ENCODE measurements at places on chromosomes 1 and 21.

DNA sequence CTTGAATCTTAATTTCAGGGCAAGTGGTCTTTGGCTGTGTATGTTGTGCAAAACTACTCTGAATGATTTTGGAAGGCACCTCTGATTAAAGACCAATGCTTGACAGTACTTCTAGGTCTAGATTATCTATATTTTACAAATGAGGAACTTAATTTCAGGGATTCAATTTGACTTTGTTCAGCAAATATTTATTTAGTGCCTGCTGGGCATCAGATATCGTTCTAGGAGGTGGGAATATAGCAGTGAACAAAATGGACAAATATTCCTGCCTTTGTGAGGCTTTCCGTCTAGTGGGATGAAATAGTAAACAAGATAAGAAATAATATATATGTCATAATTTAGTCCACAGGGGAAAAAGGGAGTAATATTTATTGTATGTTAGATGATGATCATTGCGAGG lies 4.7 kb downstream of the ZNF326 start:
- no peak for DNase-seq

- DNase-seq = no peak
These were observed 18.3 kb upstream of the IL22RA1 start for GRCh38 chr1:24161270-24161669.

GRCh38 chr1:182690886-182691443 lies 6.6 kb upstream of the RGS8 start:
- no peak for DNase-seq

- no peak for DNase-seq
These were observed at the start of gene ILDR2 for GRCh38 chr1:166975361-166976129. Gene ILDR2, minus strand, starts transcription at chr1:166975540. Its CDS starts 272 bp downstream, at chr1:166975268.

DNA sequence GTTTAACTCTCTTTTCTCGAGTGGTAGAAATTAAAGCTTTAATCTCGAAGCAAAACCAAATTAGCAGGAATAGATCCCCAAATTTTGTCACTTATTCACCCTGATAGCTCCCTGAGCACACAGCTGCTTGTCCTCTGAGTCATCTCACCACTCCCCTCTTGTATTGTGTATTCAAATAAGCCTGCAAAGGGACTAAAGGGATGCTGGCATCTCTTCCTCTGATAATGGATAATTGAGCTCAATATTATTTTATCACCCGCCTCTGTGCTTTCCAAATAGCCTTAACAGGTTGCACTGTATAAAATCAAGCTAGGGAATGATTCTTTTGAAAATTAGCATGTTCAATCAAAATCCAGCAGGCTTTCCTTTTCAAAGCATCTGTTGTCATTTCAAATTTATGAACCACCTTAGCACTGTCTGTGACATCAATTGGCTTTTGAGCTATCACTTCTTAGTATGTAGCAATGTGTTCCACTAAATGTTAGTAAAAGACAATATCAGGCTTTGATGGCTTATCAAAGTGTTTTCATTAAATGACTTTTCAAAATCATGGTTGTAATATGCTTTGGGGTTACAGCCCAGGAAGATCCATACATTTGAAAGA lies 561.6 kb downstream of the PLA2G4A start:
- no peak for DNase-seq

- no peak for DNase-seq
These were observed 355.1 kb upstream of the PTBP2 start for GRCh38 chr1:96366516-96366915.

DNA sequence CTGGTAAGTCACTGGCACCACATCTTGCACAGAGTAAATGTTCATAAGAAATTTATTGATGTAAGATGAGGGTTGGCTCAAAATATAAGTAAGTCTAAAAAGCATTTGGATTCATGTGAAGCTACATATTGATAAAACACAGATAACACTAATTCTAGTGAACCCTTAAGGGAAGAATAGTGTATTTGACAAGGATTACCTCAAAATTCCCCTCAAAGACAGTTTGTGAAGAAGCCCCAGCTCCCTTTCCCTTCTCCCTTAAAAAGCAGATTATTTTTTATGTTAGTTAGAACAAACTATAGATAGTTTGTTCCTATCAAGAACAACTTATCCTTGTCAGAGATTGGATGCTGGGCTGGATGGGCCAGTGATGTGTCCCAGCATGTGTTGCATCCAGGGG lies 10.7 kb downstream of the FGGY start:
- DNase-seq = no peak

GRCh38 chr1:56803561-56804156 lies 15.5 kb downstream of the FYB2 start:
- DNase-seq = peak; percentile 9

DNA sequence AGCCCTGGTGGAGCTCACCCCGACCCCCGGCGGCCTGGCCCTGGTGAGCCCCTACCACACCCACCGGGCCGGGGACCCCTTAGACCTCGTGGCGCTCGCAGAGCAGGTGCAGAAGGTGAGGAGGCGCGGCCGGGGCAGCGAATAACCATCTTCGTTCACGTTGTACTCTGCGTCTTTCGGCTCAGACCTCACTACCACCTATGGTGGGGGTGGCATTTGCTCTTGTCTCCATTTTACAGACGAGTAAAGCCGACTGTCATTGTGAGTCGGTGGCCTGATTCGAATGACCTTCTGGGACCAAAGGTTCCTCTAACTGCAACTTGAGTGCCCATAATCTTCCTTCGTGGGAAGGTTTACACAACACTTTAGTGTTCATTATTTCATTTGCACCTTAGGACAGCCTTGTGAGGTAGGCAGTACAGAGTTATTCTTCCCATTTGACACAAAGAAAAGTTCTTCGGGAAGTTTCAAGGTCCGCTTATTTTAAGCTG lies 506 bp downstream of the C1orf50 start:
- no peak for DNase-seq
